ENCODE measurements at places on chromosomes 1 and 21.

GRCh38 chr1:17013491-17014320 is 2.0 kb upstream of the ATP13A2 start:
- DNase-seq, result peak; percentile 86

- peak; percentile 91 for DNase-seq
These were observed 13.2 kb upstream of the HMGCL start for GRCh38 chr1:23838401-23838866.

- DNase-seq, result peak; percentile 42
These were observed 114.1 kb downstream of the ERG start for GRCh38 chr21:38384238-38384560.

GRCh38 chr1:5053744-5054143 is 399.3 kb downstream of the AJAP1 start:
- DNase-seq, result no peak

DNA sequence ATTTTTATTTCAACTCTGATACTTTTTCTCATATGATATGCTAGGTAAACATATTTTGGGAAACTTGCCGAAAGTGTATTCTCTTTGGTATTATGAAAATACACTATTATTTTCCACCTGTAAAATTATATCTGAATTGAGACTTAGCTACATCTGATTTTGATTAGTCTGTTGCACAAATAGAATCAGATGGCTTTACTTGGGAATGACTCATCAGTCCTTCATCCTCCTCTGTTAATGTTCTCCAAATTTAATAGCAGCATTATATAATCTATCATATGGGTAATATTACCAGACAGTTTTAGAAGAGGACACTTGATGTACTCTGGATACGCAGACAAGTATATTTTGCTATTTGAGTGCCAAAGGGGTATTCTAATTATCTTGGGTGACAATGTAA is 245.3 kb downstream of the CTH start:
- no peak for DNase-seq

DNA sequence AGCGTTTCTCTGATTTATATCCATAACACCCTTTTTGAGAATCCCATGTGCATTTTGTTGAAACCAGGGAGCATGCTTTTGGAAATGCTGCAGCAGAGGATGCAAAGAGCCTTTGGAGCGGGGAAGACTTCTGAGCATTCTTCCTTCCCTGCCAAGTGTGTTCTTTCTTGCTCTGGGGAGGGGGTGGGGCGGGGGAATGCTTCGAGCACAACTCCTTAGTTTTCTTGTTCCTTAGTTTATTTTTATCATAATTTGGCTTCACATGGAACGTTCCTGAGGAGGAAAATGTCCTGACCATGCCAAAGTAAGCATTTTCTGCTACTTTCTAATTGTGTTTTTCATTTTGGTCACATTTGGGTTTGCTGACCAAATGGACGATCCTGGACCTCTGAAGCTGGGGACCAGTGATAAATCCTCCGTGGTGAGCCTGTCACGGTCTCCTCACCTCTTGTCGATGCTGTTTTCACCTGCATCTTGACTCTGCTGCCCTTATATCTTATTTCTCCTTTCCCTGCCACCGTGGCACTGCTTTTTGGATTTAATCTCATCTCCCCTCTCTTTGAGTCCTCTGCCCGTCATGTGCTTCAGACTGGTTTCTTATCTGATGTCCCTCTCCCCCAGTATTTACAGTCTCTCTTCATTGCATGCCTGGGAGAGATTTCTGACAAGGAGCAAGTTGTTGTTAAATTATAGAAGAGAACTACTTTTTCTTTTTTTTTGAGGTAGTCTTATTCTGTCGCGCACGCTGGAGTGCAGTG is 2.4 kb downstream of the CTPS1 start:
- DNase-seq, result peak; percentile 70

- DNase-seq, result no peak
These were observed 4.2 kb downstream of the SLC2A5 start for GRCh38 chr1:9065213-9065751.

DNA sequence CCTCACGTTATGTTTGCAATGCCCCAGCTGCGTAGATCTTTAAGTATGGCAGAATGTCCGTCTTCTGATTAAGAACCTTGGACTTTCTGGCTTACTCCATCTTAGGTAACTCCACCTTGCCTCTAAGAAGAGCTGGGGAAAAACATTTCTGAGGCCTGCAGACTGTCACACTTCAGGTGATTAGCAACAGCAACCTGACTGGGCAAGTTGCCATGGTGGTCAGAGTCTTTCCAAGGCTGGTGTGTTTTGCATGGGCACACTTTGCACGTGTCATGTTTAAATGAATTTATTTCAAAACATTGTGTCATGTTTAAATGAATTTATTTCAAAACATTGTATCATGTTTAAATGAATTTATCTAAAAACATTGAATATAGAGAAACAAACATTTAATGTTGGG is 811 bp downstream of the KPRP start:
- no peak for DNase-seq

DNA sequence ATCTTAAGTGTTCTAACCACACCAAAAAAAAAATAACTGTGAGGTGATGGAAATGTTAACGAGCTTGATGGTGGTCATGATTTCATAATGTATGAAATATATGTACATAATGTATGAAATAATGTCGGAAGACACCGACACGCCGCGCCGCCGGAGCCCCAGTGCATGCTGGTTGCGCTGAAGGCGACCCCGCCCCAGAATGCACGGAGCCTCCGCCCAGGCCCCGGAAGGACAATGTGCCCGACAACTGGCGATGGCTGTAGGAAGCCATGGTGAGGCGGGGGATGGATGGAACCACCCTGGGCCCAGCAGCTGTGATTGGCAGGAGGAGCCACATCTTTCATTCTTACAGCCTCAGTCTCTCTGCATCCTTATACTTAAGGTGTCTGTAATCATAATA is 7.4 kb downstream of the OR2T10 start:
- DNase-seq, result no peak

- no peak for DNase-seq
These were observed 17.0 kb downstream of the TNFRSF25 start for GRCh38 chr1:6448749-6449631.

DNA sequence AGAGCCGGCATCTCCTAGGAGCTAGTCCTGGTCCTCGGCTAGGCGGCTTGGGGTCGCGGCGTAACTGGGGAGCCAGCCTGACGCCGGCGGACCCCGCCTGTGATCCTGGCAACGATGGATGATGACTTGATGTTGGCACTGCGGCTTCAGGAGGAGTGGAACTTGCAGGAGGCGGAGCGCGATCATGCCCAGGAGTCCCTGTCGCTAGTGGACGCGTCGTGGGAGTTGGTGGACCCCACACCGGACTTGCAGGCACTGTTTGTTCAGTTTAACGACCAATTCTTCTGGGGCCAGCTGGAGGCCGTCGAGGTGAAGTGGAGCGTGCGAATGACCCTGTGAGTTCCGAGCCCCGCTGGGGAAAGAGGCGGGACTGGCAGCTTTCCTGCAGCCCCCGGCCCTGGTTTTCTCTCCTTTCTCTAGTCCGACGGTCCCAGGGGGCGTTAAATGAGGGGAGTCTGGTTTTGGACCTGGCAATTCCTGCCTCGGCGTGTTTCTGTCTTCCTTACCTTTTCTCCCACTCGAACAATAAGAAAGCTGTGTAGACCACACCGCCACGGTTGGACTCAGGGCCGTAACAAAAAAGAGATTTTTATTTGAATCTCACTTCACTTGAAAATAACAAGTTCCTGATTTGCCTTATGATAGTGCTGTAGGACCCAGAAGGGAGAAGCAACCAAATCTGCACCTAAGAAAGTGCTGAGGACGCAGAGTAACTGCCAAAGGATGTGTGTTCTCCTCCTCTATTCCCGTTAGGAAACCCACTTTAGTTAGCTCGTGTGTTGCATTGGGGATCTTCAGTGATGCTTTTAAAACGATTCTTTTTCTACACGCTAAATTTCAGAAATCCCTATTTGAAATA is at the start of gene SPRTN:
Gene SPRTN (plus strand): TSS at position 24 of the 859 bp plus-strand sequence. CDS start 91 bp downstream, at position 115.
- no peak for DNase-seq

DNA sequence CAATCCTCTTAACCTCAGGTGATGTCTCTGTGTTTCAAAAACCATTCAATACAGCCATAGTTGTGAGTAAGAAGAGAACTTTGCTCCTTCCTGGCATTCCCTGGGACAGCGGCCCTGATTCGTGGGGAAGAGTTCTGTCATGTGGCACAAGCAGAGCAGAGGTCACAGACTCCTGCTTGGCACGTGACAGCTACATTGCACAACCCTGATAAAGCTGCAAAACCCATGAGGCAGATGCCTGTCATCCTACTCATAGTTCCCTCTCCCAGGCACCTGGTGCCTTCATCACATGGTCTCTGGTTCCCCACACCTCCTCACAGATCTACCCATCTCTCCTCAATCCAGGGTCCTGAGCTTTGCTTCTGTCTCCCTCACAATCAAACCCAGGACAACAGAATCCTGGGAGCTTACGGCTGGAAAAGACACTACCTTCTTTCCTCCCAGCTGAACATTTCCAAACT is 70.8 kb downstream of the PLPP3 start:
- no peak for DNase-seq

DNA sequence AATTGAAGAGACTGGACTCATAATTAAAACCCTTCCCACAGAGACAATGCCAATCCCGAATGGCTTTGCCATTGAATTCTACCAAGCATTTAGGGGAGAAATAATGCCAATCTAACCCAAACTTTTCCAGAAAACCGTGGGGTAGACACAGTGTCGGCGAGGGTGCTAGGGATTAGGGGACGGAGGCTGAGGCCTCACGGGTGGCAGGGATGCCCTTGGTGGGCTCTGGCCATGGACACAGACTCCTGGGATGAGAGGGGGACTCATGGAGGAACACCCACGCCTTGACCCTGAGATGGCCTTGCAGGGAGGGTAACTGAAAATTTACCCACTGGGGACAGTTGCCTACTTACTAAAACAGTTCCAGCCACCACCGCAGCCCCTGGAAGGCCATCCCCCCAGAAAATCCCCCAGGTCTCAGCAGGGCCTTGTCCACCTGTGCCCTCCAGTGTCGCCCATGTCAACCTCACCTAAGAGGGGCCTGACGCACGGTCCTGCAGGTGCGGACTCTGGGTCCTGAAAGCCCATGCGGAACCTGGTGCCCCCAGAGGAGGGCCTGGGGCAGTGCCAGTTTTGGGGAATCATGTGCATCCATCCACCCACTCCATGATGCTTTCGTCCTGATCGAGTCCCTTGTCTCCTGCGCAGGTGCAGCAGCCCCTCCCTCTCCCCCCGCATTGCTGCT is 1.9 kb downstream of the KRTAP10-5 start:
- DNase-seq, result no peak

GRCh38 chr1:979744-980072 is 2.2 kb downstream of the PERM1 start:
- no peak for DNase-seq

DNA sequence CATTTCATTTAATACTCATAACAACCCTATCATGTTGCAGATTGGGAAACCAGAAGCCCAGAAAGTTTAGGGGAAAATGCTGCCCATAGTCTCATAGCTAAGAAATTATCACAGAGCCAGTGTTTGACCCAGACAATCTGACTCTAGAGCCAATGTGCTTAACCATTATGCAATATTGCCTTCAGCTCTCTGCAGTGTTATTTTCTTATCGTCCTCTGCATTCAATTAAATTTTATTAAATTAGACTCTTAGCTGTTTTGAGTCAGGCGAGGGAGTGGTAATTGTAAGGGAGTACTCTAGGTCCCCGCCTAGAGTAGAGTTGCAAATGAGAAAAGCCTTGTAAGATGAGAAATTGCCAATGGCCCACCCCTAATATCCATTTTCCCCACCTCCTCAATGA is 191.1 kb downstream of the TTLL7 start:
- DNase-seq, result no peak

- no peak for DNase-seq
These were observed 271.3 kb downstream of the NPHP4 start for GRCh38 chr1:5720936-5721335.

DNA sequence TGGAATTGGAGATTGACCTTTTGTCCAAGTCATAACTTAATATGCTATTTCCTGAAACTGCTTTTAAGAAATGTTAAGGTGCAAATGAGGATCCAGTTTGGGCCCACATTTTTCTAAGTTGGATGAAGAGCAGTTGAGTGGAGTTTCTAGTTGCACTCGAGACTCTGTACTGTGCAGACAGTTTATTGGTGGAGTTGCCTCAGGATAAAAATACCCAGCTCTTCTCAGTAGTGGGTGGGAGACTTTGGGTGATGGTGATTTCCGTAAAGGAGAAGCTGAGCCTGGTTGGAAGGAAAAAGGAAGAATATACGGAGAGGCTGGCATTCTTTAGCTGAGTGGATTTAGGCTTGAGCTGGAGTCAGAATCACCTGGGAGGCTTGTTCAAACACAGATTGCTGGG is 49.9 kb downstream of the CAMTA1 start:
- no peak for DNase-seq

DNA sequence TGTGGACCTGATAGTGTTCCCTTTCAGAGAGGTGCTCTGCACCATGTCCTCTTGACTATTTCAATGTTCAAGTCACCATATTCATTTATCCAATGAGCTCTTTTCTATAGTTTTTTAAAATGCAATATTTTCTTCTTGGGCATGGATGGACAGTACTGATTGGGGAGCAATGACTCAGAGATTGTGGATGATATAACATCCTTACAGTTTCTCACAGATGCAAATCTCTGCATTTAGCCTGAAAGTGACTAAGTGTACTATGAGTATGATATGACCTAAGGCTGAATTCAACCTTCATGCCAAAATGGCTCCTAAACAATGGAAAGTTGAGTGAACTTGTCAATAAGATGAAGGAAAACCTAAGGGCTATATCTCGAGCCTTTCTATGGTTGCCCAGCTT is 36.5 kb downstream of the C4BPA start:
- DNase-seq, result peak; percentile 19

GRCh38 chr21:21996891-21997290 is 998.7 kb downstream of the NCAM2 start:
- no peak for DNase-seq

- peak; percentile 61 for DNase-seq
These were observed 34.4 kb downstream of the NUCKS1 start for GRCh38 chr1:205715628-205716027.

DNA sequence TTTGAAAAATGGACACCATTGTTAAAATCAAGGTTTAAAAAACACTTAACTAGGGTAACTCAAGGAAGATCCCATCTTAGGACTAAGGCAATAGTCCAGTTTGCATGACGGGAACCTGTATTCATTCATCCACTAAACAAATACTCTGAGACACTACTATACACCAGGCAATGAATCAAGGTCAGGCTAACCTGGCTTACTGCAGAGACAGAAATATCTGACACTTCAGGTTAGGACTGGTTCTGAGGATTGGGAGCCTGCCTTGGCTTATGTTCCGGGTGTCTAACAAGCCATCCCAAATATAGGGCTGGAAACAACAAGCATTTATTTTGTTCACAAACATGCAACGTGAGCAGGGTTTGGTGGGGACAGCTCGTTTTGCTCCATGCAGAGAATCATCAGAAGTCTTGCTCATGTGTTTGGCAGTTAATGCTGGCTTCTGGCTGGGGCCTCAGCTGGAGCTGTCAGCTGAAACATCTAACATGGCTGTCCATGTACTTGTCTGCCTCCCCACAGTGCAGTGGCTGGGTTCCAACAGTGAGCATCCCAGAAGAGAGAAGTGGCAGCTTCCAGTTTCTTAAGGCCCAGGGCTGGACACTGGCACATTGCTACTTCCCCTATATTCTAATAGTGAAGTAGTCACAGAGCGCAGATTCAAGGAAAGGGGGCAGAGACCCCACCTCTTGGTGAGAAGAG is 37.0 kb upstream of the CAMK1G start:
- no peak for DNase-seq

GRCh38 chr1:175377394-175377793 is 184.8 kb upstream of the KIAA0040 start:
- DNase-seq, result no peak

GRCh38 chr1:96934282-96934681 is 212.7 kb downstream of the PTBP2 start:
- no peak for DNase-seq

- no peak for DNase-seq
These were observed 3.9 kb upstream of the MMEL1 start for GRCh38 chr1:2636733-2637132.

GRCh38 chr1:157469752-157470675 is 82.3 kb downstream of the FCRL5 start:
- peak; percentile 28 for DNase-seq

Measured in hematopoietic multipotent progenitor cell treated with erythropoietin and hydrocortisone succinate and interleukin-3 and kit ligand, for 4 days (in vitro differentiated cells).